ENCODE measurements at places on chromosomes 12 and 14.

GRCh38 chr14:91229743-91230200 is 14.7 kb downstream of the GPR68 start:
- DNase-seq = peak; percentile 57
- H3K27me3 ChIP-seq = no peaks in the 10 kb centered on the region
- peak overlapping the region; percentile 87 for H3K27ac ChIP-seq
- peaks cover 21% of the 10 kb centered on the region for H3K36me3 ChIP-seq
- peak overlapping the region; percentile 11 for H3K4me3 ChIP-seq

DNA sequence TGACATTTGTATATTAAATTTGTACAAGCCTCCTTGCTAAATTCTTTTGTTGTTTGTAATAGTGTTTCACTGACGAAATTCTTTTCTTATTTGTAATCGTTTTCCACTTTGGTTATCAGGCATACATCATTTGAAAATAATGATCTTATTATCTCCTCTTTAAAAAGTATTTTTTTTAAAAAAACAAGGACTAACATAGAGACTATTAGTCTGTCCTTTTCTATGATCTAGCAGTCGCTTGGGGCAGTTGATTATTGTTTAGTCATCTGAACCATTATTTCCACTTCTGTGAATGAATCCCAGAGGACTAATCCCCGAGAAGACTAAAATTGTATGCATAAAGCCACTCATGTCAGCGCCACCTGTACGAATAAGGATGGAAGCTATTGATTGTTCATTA is 11.5 kb downstream of the ADGRD1 start:
- H3K4me3 ChIP-seq = no peak overlapping the region
- peaks cover 3% of the 10 kb centered on the region for H3K27me3 ChIP-seq
- peaks cover 10% of the 10 kb centered on the region for H3K36me3 ChIP-seq
- DNase-seq = no peak

DNA sequence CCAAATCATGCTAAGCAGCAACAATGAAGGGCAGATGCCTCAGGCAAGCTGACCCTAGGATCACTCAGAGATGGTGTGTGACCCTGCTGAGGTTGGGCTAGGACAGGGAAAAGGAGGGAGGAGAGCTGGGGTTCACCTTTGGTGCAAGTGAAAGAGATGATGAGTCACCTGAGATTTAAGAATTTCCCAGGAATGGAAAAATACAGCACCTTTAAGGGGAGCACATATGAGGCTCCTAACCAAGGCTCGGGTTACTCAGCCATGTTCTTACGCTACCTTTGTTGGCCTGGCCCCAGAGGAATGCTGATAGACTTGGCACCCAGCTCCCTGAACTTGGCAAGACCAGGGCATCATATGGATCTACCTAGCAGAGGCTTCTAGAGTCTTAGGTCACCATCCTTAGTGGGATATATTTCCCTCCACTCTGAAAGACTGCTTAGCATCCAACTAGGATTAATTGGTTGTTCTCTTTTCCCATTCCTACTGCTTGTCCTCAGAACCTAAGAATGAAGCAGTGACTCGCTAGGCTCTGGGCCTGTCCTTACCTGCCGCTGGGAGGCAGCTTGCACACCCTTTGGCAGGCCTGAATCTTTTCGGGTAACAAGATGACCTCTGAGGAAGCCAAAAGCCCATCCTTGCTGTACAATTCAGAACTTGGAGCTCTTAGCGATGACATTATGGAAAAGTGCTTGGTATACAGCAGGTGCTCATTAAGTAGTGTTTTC is 4.0 kb upstream of the NAA25 start:
- no peak overlapping the region for H3K27ac ChIP-seq
- DNase-seq = no peak
- H3K4me1 ChIP-seq = peaks cover 33% of the 10 kb centered on the region
- H3K4me3 ChIP-seq = no peak overlapping the region
- H3K27me3 ChIP-seq = peaks cover 1% of the 10 kb centered on the region
- H3K36me3 ChIP-seq = peaks cover 5% of the 10 kb centered on the region

DNA sequence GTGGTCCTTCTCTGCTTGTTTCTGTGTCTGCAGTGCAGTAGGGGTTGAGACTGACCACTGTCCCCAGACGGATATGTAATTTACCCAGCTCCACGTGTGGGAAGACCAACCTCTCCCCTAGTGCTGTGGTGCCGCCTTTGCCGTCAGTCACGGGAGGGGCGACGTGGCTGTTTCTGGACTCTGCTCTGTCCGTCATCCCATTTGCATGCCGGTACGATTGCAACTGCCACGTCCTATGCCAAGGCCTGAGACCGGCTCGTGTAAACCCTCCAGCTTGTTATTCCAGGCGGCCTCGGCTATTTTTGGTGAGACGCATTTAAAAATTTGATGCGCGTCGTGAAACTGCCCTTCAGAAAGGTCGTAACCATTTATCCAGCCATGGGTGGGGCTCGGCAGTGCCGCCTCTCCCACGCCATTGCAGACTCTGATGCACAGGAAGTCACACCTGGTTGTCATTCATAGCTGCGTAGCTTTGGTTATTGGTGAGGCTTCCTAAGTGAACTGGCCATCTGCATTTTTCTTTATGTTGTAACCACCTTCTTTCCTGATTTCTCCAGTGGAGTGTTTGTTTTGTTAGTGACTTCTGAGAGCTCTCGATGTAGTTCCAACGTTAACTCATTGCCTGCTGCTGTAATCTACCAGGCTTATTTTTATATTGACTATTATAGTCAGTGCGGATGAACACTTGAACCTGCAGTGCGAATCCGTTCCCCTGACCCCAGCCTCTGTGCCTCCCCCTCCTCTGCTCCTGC is 75.1 kb downstream of the ADGRD1 start:
- DNase-seq = no peak
- no peaks in the 10 kb centered on the region for H3K36me3 ChIP-seq
- H3K27me3 ChIP-seq = no peaks in the 10 kb centered on the region
- no peak overlapping the region for H3K4me3 ChIP-seq
- H3K4me1 ChIP-seq = no peaks in the 10 kb centered on the region

- DNase-seq = no peak
- no peaks in the 10 kb centered on the region for H3K27me3 ChIP-seq
- no peaks in the 10 kb centered on the region for H3K36me3 ChIP-seq
- H3K4me3 ChIP-seq = no peak overlapping the region
- H3K4me1 ChIP-seq = peaks cover 7% of the 10 kb centered on the region
Measured at GRCh38 chr14:37406095-37406494, 189.0 kb downstream of the FOXA1 start.

GRCh38 chr14:35808076-35808637 is 938 bp downstream of the RALGAPA1 start:
- no peaks in the 10 kb centered on the region for H3K36me3 ChIP-seq
- H3K27ac ChIP-seq = peak overlapping the region; percentile 80
- peaks cover 24% of the 10 kb centered on the region for H3K4me1 ChIP-seq
- no peak for DNase-seq

- peaks cover 13% of the 10 kb centered on the region for H3K27me3 ChIP-seq
- no peak overlapping the region for H3K4me3 ChIP-seq
- no peak overlapping the region for H3K27ac ChIP-seq
- DNase-seq = no peak
- H3K4me1 ChIP-seq = no peaks in the 10 kb centered on the region
Measured at GRCh38 chr14:23817164-23817767, 136.3 kb upstream of the DHRS4 start.

DNA sequence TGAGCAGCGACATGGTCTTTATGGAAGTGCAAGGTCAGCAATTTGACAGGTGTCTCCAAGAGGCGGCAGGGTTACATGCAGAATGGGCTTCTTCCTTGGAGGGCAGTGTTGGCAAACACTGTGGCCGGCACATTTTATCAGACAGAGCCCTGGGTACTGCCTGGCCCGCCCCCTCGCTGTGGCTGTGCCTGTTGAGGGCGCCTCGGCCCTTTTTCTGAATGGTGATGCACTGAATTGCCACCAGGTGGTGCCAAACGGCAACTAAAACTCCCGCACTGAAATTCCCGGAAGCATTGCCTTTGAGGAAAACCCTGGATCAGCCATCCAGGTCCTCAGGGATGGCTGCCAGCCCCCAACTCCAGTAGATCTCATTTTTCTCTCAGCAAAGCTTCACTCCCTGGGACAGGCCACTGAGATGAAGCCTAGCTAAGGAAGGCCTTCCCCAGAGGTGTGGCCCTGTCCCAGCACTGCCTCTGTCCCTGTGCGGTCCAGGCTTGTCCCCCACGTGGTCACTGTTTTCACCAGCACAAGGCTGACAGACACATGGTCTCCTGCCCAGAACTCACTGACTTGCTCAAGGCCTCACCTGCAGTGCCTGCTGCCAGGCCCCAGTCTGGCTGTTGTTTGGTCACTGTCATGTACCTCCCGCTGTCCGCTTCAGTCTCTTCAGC is 73.6 kb downstream of the TESC start:
- H3K27ac ChIP-seq = peak overlapping the region; percentile 36
- H3K27me3 ChIP-seq = peaks cover 5% of the 10 kb centered on the region

- H3K4me3 ChIP-seq = no peak overlapping the region
- no peaks in the 10 kb centered on the region for H3K36me3 ChIP-seq
- H3K27ac ChIP-seq = no peak overlapping the region
- peaks cover 4% of the 10 kb centered on the region for H3K27me3 ChIP-seq
- no peak for DNase-seq
- H3K4me1 ChIP-seq = no peaks in the 10 kb centered on the region
Measured at GRCh38 chr14:33728010-33728498, 222.8 kb downstream of the EGLN3 start.

- peaks cover 41% of the 10 kb centered on the region for H3K4me1 ChIP-seq
- H3K36me3 ChIP-seq = no peaks in the 10 kb centered on the region
- H3K27ac ChIP-seq = peak overlapping the region; percentile 56
Measured at GRCh38 chr12:122917507-122918121, 21.7 kb upstream of the VPS37B start.

GRCh38 chr12:91630596-91631293 is 448.1 kb upstream of the DCN start:
- H3K27ac ChIP-seq = no peak overlapping the region
- DNase-seq = no peak
- H3K36me3 ChIP-seq = peaks cover 7% of the 10 kb centered on the region

GRCh38 chr12:88955531-88955930 is 375.3 kb upstream of the KITLG start:
- H3K4me3 ChIP-seq = no peak overlapping the region
- no peaks in the 10 kb centered on the region for H3K36me3 ChIP-seq

DNA sequence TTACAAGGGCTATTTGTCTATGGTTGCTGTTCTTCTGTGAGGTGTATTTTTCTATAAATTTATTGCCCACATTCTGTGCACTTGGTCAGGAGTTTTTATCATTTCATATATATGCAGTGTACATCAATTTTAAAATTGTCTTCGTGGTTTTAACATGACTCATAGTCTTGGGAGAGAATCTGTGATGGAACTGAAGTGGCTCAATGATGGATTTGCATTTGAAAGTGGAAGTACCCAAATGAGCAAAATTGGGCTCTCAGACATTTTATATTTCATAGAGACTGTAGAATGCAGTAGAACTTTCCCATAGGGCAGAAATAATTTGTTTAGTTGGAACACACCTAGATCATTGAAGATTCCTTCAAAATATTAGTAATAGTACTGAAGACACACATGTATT is 1.9 kb upstream of the SCFD1 start:
- H3K36me3 ChIP-seq = peaks cover 27% of the 10 kb centered on the region
- H3K4me1 ChIP-seq = peaks cover 41% of the 10 kb centered on the region
- peak overlapping the region; percentile 57 for H3K4me3 ChIP-seq
- peak; percentile 52 for DNase-seq
- H3K27me3 ChIP-seq = peaks cover 7% of the 10 kb centered on the region

- H3K27ac ChIP-seq = no peak overlapping the region
- H3K27me3 ChIP-seq = peaks cover 23% of the 10 kb centered on the region
- H3K4me1 ChIP-seq = no peaks in the 10 kb centered on the region
- no peaks in the 10 kb centered on the region for H3K36me3 ChIP-seq
- DNase-seq = no peak
- no peak overlapping the region for H3K4me3 ChIP-seq
Measured at GRCh38 chr12:109716512-109717389, 3.1 kb downstream of the FAM222A start.

DNA sequence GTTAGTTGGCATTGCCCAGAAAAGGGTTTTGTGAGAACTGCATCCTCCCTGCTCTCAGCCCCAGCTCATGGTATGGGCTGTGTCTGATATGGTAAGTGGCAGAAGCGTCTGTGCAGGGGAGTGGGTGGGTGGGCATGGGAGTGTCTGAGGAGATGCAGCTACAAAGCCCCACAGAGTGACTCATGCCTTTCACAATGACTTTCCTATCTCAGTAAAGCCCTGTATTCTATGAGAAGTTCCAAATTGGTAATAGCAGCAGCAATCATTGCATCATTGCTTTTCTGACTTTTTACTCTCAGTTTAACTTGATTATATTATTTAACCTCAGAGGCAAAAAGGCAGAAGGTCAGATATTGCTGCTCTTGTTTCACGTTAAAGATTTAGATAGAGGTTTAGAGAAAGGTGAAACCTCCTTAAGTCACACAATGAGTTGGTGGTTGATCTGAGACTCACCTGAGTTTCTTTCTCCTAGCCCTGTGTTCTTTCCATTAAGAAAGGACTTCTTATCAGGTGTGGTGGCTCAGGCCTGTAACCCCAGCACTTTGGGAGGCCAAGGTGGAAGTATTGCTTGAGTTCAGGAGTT is 171.7 kb downstream of the SLC5A8 start:
- H3K27ac ChIP-seq = no peak overlapping the region
- no peaks in the 10 kb centered on the region for H3K4me1 ChIP-seq
- H3K27me3 ChIP-seq = no peaks in the 10 kb centered on the region
- no peak for DNase-seq

DNA sequence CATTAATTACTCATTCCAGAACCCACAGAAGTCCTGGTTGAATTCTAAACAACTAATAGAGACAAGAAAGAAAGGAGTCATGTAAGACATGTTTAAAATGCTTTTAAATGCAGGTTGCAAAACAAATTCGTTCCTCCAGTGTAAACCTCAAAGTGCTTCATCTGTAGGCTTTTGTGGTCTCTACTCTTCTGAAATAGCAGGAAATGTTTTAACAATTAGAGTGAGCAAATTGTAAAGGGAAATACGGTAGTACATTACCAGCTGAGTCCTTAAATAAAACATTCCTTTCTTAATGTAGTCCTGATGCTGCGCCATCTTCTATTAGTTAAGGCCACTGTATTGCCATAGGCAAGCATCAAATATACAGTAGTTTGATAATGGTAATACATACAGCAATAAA is 1934.2 kb upstream of the SEL1L start:
- DNase-seq = peak; percentile 20
- peaks cover 3% of the 10 kb centered on the region for H3K27me3 ChIP-seq
- H3K27ac ChIP-seq = no peak overlapping the region
- no peak overlapping the region for H3K4me3 ChIP-seq

- H3K36me3 ChIP-seq = peaks cover 9% of the 10 kb centered on the region
- no peak within 1 kb of the TSS for H3K27ac ChIP-seq
- no peak within 1 kb of the TSS for H3K4me3 ChIP-seq
Measured at GRCh38 chr12:80707126-80707829, at the start of gene MYF6. Gene MYF6 (plus strand): TSS chr12:80707634. CDS start chr12:80707720, 86 bp downstream.

DNA sequence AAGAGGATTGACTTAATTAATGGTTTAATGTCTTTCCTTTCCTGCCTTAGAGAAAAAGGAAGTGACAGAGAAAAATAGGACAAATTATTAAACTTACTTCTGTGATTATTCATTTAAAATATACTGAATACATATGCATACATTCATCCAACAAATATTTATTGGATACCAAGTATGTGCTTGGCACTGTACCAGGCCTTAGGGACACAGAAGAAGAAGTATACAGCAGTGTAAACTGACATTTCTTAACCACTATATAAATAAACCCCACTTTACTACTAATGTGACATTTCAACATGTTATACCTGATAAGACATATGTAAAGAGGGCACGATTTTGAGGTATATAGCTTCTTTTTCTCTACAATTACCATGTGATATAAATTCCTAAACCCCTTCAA is 53.6 kb downstream of the ERO1A start:
- no peaks in the 10 kb centered on the region for H3K27me3 ChIP-seq
- DNase-seq = peak; percentile 1
- no peaks in the 10 kb centered on the region for H3K4me1 ChIP-seq
- H3K36me3 ChIP-seq = peaks cover 16% of the 10 kb centered on the region

- no peaks in the 10 kb centered on the region for H3K36me3 ChIP-seq
- peak; percentile 54 for DNase-seq
- H3K4me1 ChIP-seq = peaks cover 30% of the 10 kb centered on the region
- H3K4me3 ChIP-seq = no peak overlapping the region
Measured at GRCh38 chr12:60335745-60336144, 739.9 kb downstream of the SLC16A7 start.
